ENCODE measurements at places on chromosomes 1 and 21.
A peak's percentile ranks its signal among the peaks of the same experiment; 100 is the strongest.

- H3K27me3 ChIP-seq = no peaks in the 10 kb centered on the region
- no peak overlapping the region for H3K27ac ChIP-seq
- H3K4me3 ChIP-seq = no peak overlapping the region
- no peaks in the 10 kb centered on the region for H3K4me1 ChIP-seq
- no peaks in the 10 kb centered on the region for H3K36me3 ChIP-seq
These were observed 12.3 kb downstream of the SLC9C2 start for GRCh38 chr1:173590557-173590956.

DNA sequence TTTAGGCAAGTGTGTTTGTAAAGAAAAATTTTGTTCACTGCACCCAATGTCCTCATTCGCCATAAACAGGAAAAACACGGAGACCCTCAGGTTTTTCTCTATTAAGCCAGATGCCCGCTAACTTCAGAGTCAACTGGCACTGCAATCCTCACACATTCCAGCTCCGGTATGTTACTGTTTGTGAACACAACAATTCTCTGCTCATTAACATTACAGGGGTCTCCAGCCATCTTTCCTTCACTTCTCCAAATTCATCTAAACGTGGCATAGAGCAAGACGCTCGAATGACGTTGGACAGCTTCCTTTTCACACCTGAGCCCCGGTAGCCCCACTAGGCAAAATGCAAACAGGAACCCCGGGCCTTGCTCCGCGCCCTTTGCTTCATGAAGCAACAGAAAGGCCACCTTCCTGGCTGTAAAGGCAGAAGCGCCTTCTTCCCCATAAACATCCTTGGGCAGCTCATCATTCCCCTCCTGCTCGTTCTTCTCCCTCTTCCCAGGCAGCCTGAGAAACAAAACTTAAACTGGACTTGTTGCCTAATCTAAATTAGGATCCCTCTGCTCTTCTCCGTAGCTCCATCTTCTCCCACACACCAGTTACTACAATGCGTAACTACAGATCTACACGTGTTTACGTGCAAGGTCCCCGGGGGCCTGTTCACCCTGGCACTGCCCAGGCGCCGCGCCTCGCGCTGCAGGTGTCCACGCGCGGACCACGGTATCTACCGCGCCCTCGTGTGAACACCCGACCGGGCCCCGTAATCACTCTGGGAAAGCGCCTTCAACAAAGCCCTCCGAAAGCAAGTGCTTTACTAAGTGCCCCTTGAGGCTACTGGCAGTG is 1.2 kb downstream of the LBR start:
- peak overlapping the region; percentile 97 for H3K4me3 ChIP-seq
- peaks cover 13% of the 10 kb centered on the region for H3K36me3 ChIP-seq
- no peak for DNase-seq
- no peaks in the 10 kb centered on the region for H3K27me3 ChIP-seq

DNA sequence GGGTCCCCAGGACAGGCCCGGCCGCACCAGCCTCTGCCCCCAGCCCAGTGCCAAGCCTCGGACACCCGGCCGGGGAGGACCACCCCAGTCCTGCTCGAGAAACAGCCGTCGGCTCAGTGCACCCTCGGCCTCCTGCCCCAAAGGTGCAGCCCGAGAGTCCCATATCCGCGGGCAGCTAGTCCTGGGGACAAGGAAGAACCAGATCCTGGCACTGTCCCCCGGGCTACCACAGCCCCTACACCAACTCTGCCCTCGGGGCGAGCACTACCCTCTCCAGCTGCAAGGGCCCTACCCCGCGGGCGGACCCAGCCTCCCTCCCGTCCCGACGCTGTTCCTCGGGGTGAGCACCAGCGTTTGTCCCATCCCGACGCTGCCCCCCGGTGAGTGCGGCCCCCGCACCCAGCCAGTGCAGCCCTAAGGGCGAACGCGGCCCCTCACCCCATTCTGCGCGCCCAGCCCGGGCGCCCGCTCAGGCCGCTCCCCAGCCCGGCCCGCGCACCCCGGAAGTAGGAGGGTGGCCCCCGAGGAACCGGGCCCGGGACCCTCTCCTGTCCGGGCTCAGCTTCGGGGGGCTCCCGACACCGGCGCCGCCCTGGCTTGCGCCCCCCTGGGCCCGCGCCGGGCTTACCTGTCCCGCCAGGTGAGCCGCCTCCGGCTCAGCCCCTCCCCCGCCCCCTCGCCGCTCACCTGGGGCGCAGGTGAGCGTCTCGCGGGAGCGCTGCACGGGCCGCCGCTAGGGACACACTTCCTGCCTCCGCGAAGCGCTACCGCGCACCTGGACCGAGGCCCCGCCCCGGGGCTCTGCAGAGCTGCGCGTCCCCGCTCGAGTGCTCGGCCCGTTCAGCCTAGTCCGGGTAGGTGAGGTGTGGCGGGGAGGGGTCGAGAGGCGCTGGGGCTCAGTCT is at the start of gene KDF1:
Gene KDF1, minus strand, starts transcription at position 747 of the 903 bp plus-strand sequence. CDS start 8,088 bp downstream, outside the sequence.
- peak within 1 kb of the TSS; percentile 35 for H3K4me3 ChIP-seq
- no peak for DNase-seq
- H3K27me3 ChIP-seq = peaks cover 33% of the 10 kb centered on the region
- H3K4me1 ChIP-seq = peaks cover 8% of the 10 kb centered on the region

GRCh38 chr1:185479796-185480195 is 162.8 kb upstream of the IVNS1ABP start:
- no peaks in the 10 kb centered on the region for H3K4me1 ChIP-seq
- H3K36me3 ChIP-seq = no peaks in the 10 kb centered on the region
- no peak for DNase-seq
- H3K4me3 ChIP-seq = no peak overlapping the region
- no peaks in the 10 kb centered on the region for H3K27me3 ChIP-seq
- no peak overlapping the region for H3K27ac ChIP-seq

DNA sequence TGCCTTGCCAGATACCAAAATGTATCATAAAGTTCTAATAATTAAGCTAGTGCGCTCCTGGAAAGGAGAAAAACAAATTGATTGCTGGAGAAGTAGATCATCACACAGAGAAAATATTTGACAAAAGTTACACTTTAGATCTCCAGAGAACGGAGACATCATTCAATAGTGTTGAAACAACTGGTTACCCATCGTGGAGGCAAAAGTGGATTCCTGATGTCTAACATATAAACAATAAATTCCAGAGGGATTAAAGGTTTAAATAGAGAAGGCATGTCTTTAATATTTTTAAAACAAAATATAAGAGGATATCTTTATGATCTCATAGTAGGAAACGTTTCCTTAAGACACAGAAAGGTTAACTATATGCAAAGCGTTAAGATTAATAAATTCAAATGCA is 41.0 kb downstream of the NRIP1 start:
- H3K27me3 ChIP-seq = no peaks in the 10 kb centered on the region
- no peaks in the 10 kb centered on the region for H3K4me1 ChIP-seq
- no peak overlapping the region for H3K4me3 ChIP-seq
- no peak overlapping the region for H3K27ac ChIP-seq

GRCh38 chr1:114558544-114558943 is 22.9 kb downstream of the BCAS2 start:
- H3K4me1 ChIP-seq = no peaks in the 10 kb centered on the region
- DNase-seq = no peak
- no peak overlapping the region for H3K4me3 ChIP-seq
- no peaks in the 10 kb centered on the region for H3K27me3 ChIP-seq
- H3K36me3 ChIP-seq = no peaks in the 10 kb centered on the region
- no peak overlapping the region for H3K27ac ChIP-seq

GRCh38 chr1:222769181-222769580 is 32.2 kb downstream of the FAM177B start:
- peaks cover 20% of the 10 kb centered on the region for H3K4me1 ChIP-seq
- no peak for DNase-seq
- no peak overlapping the region for H3K27ac ChIP-seq
- no peaks in the 10 kb centered on the region for H3K36me3 ChIP-seq

DNA sequence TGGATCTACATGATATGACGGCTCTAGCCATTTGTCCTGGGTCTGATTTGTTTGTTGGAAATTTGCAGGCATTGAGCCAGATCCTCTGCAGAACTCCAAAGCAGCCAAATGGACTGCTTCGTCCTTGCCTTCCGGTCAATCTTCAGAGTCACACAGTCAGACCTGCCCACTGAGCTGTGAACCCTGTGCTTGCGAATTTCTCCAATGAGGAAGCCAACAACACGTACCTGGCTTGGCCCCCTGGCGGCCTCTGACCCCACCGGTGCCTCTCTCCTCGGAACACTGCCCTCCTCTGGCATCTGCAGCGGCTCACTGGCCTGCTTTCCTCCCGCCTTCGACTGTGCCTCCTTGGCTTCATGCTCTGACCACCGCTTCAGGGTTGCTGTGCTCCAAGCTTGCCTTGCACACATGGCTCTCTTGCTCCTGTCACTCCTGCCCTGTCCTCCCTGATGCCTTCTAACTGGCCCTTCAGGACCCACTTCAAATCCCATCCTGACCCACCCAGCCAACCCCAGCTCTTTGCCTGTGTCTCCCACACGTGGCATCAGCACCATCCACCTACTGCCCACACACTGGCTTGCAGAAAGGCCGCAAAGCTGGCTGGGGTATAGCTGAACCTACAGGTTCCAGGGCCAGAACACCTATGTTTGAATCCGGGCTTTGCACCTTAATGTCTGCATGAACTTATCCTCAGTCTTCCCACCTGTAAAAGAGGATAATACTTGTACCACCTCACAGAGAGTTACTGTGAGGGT is 128.2 kb downstream of the KCNN3 start:
- no peak for DNase-seq
- peak overlapping the region; percentile 15 for H3K27ac ChIP-seq
- H3K27me3 ChIP-seq = no peaks in the 10 kb centered on the region
- H3K4me1 ChIP-seq = peaks cover 61% of the 10 kb centered on the region

- no peaks in the 10 kb centered on the region for H3K27me3 ChIP-seq
- H3K4me3 ChIP-seq = no peak overlapping the region
- peaks cover 6% of the 10 kb centered on the region for H3K36me3 ChIP-seq
- no peak overlapping the region for H3K27ac ChIP-seq
- no peaks in the 10 kb centered on the region for H3K4me1 ChIP-seq
These were observed 13.4 kb downstream of the EYA3 start for GRCh38 chr1:28074892-28075511.

DNA sequence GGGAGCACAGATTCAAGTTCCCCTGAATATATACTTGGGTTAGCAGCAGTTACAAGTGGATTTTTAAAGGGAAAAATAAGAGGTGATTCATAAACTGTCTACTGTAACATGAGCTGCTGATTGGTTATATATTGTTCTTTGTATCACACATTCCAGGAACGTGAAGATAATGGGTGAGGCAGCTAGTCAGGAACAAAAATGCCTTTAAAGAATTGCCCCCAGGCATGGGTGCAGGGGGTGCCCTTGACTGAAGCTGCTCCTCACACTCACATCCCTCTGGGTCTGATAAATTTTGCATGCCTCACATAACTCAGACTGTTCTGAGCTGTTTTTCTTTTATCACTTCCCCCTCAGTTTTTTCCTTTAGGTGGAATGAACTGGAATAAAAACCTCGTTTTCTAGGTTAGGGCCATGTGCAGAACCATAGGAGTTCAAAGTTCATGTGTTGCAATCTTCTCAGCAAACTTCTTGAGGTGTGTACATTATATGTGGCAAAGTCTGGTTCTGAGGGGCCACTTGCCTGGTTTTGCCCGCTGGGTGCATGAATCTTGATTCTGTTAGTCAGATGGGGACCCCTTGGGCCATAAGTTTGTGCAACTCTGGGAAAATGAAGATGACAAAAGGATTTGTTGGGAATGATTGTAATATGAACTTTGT is 21.1 kb downstream of the TBX19 start:
- DNase-seq = no peak
- H3K27me3 ChIP-seq = no peaks in the 10 kb centered on the region
- no peak overlapping the region for H3K27ac ChIP-seq
- no peaks in the 10 kb centered on the region for H3K36me3 ChIP-seq

DNA sequence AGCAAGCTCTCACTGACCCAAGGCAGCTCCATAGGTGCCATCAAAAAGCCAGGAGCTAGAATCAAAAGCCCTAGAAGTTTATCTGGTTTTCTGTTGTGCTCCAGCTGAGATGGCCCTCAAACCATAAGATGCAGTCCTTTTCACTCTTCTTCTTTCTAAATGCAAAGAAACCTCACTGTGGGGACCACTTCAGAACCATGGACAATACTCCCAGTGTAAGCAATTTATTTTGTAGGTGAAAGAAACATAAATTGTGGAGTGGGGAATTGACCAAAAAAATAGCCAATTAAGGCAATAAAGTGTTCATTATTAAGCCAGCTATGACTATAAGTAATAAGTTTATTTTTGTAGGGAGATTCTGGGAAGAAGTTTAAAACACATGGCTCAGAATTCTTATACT is 1399.9 kb downstream of the PLA2G4A start:
- H3K36me3 ChIP-seq = no peaks in the 10 kb centered on the region
- H3K27me3 ChIP-seq = no peaks in the 10 kb centered on the region
- no peak overlapping the region for H3K27ac ChIP-seq
- no peak overlapping the region for H3K4me3 ChIP-seq
- no peak for DNase-seq
- H3K4me1 ChIP-seq = no peaks in the 10 kb centered on the region

DNA sequence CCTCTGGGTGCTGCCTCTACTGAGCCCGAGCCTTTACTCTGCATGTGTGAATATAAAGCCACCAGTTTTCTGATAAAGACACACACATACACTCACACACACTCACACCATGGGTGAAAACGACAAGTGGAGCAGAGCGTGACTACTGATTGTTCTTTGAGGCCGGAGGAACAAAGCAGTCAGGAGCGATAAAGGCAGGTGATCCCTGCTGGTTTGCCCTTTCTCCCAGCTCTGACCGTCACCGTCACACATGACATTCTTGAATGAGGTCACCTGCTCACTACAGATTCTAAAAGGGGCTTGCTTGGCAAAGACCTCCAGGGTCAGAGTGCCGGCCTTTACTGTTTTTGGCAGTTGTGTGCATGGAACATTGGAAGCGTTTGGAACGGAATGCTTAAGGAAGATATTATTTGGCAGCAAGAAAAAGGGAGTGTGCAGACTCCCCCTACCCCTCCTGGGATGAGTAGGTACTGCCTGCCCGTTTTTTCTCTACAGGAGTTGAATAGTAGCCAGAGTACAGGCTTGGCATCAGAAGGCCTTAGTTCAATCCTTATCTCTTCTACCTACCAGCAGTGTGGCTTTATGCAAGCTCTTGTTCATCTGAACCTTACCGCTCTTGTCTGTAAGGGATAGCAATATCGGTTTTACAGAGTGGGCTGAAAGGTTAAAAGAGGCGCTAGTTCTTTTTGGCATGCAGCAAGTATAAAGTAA is 79.7 kb downstream of the PBX1 start:
- H3K27me3 ChIP-seq = no peaks in the 10 kb centered on the region
- H3K27ac ChIP-seq = no peak overlapping the region
- no peaks in the 10 kb centered on the region for H3K4me1 ChIP-seq
- no peak for DNase-seq
- H3K4me3 ChIP-seq = no peak overlapping the region

DNA sequence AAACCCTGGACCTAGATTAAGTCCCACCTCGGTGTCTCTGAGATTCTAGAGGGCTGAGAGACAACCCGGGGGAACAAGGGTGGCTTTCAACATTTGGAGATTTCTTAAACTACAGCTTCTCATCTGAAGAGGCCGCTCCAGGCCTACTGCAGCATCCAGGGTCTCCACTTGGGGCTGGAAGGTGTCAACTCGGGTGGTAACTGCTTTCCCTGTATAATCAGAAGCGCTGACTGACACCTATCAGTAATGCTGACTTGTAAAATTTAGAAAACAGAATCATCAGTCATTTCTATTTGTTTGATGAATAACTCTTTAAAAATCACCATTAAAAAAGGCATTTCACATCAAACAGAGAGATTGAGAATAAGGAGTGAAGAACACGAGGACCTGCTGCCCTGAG is 226.0 kb downstream of the PBX1 start:
- DNase-seq = no peak
- H3K36me3 ChIP-seq = no peaks in the 10 kb centered on the region
- H3K4me1 ChIP-seq = no peaks in the 10 kb centered on the region
- no peak overlapping the region for H3K27ac ChIP-seq
- H3K27me3 ChIP-seq = no peaks in the 10 kb centered on the region

- no peak overlapping the region for H3K4me3 ChIP-seq
- no peaks in the 10 kb centered on the region for H3K4me1 ChIP-seq
- no peak overlapping the region for H3K27ac ChIP-seq
- H3K27me3 ChIP-seq = peaks cover 3% of the 10 kb centered on the region
- peak; percentile 42 for DNase-seq
These were observed 85.4 kb upstream of the OLIG2 start for GRCh38 chr21:32940079-32941014.
